NCI-H1092 (cell line): ENCODE measurements at places on chromosomes 2 and 18.

DNA sequence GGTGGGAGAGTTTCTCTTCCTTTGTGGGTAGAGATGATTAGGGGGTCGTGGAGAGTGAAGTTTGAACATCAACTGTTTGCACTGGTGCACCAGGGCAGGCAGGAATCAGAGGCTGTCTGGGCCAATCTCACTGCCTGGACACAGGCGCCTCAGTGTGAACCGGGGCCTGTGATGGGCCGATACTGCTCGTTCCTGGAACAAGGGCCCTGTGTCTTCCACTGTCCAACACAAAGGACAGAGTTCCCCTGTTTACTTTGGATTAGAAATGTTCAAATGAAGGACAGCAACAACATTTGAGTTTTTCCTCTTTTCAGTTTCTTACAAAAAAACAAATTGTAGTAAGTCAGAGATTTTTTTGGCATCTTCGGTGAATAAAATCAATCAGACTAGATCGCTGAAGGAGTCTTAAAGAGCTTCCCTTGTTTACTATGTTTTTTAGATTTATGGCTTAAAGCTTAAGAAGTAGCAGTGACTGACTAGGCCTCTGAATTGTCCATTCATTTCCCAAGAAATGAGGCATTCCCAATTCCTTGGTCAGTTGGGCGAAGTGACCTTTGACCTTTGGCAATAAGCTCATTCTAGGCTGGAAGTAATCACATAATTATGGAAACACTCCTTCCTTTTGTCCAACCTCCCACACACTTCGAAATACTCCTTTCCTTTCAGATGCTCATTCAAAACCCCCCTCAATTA is 11.6 kb upstream of the TGFA start:
- DNase-seq: no peak

- no peak for DNase-seq
Measured at GRCh38 chr18:48624856-48625255, 86.0 kb downstream of the CTIF start.

- DNase-seq: no peak
Measured at GRCh38 chr2:84865181-84865783, 15.6 kb downstream of the TRABD2A start.

DNA sequence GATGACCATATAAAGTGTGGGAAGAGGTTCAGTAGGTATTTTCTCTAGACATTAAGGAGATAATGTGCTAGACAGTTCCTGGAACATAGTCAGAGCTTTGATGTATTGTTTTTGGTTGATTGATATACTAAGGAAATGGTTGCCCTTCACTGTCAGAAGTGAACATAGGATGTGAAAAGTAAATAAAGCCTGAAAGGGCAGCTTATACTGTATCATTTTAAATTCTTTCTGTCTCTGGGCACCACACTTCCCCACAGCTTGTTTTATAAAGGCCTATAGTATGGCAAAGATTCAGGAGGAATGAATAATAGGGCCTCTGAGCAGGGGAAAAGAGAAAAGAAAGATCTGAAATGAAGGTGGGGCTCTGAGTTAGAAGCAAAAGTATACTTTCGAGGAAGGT is 72.7 kb upstream of the ITPRID2 start:
- DNase-seq: no peak

DNA sequence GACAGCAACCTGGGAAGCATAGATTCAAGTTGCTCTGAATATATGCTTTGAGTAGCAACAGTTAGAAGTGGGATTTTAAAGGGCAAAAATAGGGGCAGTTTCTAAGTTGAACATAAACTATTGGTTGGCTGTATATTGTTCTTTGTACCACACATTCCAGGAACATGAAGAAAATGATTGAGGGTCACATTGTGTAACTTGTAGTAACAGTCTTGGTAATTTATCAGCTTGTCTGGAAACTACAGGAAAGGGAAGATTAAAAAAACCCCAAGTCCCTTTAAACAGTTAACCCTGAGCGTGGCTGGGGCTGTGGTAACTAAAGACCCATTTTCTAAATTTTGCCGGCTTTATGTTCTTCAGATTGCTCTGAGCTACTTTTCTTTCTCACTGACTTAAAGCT is 7.4 kb downstream of the PLEKHB2 start:
- no peak for DNase-seq
